ENCODE measurements at places on chromosomes 12 and 14.
A peak's percentile ranks its signal among the peaks of the same experiment; 100 is the strongest.

DNA sequence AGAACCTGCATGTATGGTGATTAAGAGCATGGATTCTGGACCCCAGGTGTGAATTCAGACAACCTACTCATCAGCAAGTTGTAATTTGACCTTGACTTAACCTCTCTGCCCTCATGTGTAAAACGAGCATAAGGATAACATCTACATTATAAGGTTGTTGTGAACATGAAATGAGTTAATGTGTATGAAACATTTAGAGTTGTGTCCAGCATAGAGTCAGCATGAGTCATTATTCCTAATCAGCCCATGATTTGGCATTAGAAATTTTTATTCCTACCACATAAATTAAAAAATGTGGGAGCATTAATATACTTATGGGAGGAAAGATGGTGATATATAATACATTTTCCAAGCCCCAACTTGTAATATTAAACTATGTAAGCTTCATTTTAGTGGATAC lies 95.9 kb upstream of the DDHD1 start:
- DNase-seq: no peak

DNA sequence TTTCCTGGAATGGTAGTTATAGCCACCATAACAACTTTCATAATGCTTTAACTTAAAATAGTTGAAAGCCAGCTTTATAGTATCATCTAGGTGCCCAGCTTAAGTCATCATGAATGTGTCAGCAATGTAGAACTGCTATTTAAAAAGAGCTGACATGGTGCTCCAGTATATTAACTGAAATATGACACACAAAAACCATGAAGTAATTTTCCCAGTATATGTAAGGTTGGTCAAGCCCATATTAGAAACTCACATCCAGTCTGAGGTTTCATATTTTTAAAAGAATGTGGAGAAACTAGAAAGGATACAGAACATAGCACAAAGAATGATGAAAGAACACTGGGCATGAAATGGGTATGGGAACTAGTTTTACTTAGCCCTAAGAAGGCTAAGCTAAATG lies 121.3 kb upstream of the KRAS start:
- no peak for DNase-seq

GRCh38 chr12:128606538-128606937 lies 217.2 kb downstream of the SLC15A4 start:
- DNase-seq: no peak

DNA sequence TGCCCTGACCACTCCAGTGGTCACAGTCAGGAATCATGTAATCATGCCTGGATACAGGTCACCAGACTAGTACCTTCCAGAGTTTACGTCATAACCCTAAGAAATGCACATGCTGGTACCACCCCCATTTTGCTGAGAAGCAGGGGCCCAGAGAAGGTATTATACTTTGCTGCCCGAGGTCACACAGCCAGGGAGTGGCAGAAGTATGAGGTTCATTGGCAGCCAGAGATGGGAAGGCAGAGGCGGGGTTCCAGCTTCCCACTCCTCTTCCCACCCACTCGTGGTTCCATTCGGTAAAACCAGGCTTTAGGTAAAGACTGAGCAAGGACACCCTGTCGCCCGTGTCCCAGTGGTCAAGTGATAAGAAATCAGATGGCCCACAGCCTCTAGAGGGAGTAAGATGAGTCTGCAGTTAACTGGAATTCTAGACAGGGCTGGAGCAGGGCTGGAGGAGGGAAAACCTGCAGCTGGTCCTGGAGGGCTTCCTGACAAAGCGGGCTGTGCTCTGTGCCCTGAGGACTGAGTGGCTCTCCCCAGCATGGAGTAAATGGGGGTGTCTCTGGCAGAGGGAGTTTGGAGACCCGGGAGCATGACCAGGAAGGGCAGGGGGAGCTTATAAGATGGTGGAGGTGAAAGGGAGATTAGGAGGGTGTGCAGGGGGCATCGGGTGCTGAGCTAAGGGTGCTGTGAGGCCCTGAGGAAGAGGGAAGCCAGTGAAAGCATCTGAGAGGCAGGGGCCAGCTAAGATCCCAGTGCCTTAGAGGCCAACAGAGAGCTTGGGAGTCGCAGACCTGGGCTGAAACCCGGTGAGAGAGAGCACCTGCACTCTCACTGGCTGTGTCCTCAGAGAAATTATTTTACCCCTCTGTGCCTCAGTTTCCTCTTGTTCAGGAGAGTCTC lies 5.7 kb downstream of the FAM222A start:
- no peak for DNase-seq

DNA sequence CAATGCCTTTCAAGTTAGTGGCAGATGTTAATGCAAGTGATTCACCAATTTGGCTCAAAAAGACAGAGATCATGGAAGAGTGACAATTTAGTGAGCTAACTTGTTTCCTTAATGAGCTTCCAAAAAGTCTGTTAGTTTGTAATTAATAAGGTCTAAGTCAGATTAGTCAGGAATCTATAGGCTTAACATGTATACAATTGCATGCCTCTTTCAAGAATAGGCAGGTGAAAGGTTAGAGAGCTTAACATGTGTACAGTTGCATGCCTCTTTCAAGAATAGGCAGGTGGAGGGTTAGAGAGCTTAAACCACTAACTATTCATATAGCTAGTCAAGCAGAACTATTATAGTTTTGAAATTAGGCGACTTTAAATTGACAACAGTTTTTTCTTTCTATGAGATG lies 663.8 kb downstream of the C12orf50 start:
- no peak for DNase-seq

DNA sequence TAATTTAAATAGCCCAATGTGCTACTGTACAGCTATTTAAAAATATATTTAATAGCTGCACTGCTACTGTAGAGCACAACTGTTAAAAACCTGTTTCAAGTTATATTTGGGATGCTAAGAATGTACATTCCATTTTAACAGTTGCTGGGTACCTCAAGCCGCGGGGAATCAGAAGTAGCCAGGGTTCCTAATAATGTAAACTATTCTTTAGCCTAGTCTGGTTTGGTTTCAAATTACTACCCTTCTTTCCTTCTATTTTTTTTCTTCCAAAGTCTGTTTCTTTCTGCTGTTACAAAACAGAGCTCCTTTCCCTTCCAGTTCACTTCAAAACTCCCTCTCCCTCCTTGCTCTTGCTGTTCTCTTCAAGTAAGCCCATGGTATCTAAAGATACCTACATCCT lies 21.3 kb downstream of the SCAF11 start:
- no peak for DNase-seq

DNA sequence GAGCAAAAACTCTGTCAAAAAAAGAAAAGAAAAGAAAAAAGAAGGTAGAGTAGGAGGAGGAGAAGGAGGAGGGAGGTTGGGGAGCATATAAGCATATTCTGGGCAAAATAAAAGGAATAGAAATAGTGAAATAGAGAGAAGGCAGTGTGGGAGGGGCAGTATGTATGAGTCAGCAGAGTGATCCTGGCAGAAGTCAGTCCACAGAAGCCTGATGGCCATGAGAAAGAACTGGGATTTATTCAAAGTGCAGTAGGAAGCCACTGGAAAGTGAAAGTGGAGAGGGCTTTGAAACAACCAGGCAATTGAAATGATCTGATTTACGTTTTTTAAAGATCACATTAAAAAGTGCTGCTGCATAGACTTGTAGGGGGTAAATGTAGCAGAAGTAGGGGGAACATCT lies 368.6 kb upstream of the USP15 start:
- no peak for DNase-seq

GRCh38 chr14:102525219-102525928 lies 15.8 kb upstream of the ANKRD9 start:
- DNase-seq: peak; percentile 45

DNA sequence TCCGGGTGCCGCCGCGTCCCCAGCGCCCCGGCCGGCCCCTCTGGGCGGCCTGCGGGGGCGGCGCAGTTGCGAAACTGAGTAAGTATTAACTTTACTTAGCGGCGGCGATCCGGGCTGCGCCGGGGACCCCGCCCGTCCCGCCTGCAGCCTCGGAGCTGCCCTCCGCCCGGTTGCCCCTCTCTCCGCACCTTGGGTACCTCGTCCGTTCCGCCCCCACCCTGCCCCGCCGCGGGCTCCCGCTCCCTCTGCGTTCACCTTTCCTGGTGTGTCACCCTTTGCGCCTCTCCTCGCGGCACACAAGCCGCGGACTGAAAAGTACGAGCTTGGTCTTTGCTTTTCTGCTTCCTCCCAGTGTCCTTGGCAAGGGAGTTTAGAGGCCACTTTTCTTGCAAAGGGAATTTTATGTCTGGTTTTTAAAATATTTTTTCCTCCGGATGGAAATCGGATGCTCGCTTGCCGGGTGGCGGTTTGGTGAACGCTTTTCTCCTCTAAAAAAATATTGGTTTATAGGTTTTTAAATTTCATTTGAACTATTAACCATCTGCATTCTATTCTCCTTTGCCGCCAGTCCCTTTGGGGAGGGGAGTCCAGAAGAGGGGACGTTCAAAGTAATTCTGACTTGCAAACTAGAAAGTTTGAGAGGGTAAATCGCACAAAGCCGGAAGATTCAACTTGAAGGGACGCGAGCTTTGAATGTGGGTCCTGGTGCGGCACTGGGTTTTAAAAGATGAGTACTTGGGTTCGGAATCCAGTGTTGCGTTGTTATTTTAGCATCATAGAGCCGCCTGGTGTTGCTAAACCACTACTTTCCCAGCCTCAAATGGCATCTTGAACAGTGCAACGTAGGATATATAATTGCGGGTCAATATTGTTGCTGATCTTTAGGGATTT lies 834 bp downstream of the RASSF8 start:
- DNase-seq: peak; percentile 39

GRCh38 chr12:66742508-66743367 lies 63.9 kb upstream of the GRIP1 start:
- no peak for DNase-seq

DNA sequence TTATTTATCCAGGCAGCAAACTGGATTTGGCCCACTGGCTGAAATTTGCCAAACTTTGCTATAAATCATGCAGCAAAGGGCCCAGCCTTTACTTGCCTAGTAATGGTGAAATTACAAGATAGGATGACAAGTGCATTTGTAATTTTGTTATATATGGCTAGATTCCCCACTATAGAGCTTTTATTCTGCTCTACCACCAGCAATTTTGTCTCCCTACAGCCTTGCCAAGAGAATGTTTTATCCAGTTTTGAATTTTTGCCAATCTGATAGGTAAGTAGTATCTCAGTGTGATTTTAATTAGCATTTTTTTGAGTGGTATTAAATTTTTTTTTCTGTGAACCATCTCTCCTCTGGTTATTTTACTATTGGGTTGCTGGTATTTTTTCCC lies 161.6 kb downstream of the SLC41A2 start:
- no peak for DNase-seq

DNA sequence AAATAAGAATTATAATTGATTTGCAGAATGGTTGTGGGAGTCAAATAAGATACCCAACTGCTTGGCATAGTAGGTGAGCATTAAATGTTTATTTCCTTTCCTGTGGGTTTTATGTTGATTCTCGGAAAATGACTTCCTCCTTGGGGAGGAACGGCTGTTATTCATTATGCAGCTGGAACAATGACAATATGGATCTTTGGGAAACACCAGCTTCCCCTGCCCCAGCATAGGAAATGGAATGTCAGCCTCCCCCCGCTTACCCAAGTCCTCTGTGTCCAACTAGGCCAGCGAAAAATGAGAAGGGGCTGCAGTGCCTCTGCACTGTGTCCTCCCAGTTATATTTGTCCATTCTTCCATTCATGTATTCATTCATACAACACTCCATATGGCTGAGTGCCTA lies 11.7 kb upstream of the CCDC177 start:
- DNase-seq: no peak

DNA sequence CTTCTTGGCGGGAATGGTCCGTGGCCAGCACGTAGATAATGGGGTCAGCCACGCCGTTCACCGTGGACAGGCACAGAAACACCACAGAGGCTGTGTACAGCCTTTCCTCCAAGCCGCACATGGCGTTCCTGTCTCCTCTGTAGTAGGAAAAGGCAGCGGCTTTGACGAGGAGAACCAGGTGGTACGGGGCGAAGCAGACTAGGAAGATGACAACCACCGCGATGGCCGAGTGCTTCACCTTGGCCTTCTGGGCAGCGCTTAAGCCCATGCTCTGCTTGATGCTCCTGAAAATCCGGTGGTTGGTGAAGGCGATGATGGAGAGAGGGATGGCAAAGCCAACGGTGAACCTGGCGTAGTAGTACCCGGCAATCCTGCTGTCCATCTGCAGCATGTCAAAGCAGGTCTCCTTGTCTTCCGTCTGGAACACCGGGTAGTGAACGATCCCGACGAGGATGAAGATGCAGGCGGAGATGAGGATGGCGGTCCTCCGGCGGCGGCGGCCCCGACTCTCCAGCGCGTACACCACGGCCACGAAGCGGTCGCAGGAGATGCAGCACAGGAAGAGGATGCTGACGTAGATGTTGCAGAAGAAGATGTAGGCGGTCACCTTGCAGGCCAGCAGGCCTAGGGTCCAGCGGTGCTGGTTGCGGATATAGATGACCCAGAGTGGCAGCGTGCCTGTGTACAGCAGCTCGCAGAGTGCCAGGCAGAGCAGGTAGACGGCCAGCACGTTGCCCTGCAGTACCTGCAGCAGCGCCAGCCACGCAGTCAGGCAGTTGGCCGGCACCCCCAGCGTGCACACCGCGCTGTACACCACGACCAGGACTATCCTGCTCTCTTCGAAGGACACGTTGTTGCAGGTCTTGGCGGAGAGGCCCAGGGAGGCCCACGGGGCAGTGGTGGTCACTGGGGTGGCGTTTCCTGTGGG lies 13.8 kb downstream of the GPR132 start:
- DNase-seq: no peak

- no peak for DNase-seq
Observed at GRCh38 chr12:93322784-93323183, 54.9 kb upstream of the NUDT4 start.

GRCh38 chr12:91781114-91781513 lies 364.5 kb downstream of the BTG1 start:
- DNase-seq: no peak

GRCh38 chr12:2490831-2491230 lies 303.9 kb upstream of the FKBP4 start:
- no peak for DNase-seq

GRCh38 chr12:6965026-6965661 lies 5.3 kb downstream of the PHB2 start:
- peak; percentile 88 for DNase-seq

DNA sequence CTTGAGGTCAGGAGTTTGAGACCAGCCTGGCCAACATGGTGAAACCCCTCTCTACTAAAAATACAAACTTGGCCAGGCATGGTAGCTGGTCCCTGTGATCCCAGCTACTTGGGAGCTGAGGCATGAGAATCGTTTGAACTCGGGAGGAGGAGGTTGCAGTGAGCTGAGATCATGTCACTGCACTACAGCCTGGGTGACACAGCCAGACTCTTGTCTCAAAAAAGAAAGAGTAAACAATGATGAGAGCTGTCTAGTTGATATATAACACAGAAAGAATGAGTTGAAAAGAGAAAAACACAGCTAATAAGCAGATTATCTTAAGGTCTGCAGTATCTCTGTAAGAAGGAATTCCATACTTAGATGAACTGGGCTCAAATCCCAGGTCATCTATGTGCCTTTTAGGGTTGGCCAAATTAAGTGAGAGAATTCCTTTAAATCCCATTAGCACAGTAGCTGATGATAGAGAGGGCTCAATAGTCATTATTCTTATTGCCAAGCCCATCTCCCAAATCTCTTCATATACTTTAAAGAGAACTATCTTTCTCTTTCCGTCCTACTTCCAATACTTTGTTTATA lies 31.1 kb upstream of the STRAP start:
- DNase-seq: no peak

- DNase-seq: no peak
Observed at GRCh38 chr12:20740972-20741371, 45.8 kb downstream of the SLCO1C1 start.

- no peak for DNase-seq
Observed at GRCh38 chr12:5723711-5724252, 221.3 kb downstream of the ANO2 start.

- DNase-seq: no peak
Observed at GRCh38 chr12:95179011-95179410, 38.3 kb downstream of the FGD6 start.

Data from activated T-cell treated with anti-CD3 and anti-CD28 coated beads, Interleukin-2, amount 50 U/mL, for 48 hours (primary cell).